Fibroblast of skin of back (primary cell): ENCODE measurements at places on chromosomes 3 and 15.

DNA sequence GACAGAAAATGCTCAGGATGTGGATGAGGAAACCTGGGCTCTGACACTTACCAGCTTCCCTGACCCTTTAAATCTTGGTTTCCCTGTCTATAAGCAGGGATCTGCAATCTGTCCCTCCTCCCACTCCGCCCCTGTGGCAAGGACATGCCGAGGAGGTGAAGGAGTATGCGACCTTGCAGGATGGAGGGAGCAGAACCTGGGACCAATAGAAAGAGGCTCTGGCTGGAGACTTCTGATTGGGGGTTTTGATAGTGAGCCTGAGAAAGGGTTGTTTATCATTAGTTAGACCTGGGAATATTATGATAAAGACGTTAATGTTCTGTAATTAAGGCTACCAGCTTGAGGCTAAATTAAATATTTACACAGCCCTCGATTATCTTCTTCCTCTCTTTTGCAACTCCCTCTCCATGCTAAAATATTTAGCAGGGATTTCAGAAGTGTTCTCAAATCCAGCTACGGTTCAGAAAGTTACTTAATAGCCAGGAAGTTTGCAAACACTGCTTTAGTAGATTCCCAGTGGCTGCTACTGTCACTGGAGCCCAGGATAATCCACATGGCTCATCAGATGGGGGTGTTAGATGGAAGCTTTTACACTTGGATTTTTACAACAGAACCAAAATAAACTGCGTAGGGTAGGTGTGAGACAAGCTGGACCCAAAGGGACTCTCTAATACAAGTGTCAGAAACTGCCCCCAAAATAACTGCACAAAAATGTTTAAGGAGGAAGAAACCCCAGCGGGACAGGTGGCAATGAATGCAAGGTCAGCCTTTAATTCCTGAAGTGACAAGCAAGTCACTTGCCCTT, 9.2 kb upstream of the PAQR5 start:
- DNase-seq: no peak

- no peak for DNase-seq
These were observed 155.9 kb downstream of the RBMS3 start for GRCh38 chr3:29436612-29437323.

GRCh38 chr3:105802118-105802706, 66.6 kb downstream of the CBLB start:
- DNase-seq: no peak

GRCh38 chr15:65330934-65331645, 26.6 kb downstream of the RNU5B-1 start:
- no peak for DNase-seq

DNA sequence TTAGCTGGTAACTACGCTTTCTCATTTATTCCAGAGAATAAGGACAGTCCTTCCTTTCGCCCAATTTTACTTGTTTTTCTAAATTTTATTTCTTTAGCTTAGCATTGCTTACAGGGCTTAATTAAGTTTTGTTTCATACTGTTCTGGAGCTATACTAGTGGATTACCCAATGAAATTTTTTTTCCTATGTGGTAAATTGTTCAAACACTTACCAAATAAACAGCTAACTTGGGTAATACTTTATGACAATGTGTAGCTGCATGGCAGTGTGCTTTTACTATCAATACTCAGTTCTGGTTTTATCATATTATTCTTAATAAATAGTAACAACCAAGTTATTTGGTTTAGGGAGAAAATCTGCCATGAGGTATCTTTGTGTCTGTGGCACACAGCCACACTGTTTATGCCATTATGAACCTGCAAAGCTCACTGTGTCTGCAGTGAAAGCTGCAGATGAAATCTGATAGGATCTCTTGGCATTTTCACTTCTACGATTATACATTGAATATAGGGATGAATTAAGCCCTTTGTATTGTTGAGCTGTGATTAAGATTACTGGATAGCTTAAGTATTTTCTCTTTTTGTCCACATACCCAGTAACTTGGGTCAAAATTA, 37.2 kb downstream of the UBE2E2 start:
- DNase-seq: no peak

DNA sequence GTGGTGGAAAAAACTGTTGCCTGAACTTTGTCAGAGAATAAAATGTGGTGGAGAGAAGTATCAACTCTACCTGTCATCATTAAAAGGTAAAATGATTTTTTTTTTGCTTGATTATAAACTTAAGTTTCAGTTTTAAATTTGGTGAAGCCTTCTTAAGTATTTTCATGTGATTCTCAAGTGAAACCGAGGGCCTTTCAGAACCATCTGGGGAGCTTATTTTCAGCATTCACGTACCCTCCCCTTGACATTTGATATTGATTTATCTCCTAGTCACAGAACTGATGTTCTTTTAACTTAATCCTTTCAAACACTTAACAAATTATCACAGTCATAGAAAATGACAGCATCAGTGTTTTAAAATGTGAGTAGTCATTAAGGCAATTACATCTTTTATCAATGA, 38.5 kb downstream of the HPS3 start:
- no peak for DNase-seq

DNA sequence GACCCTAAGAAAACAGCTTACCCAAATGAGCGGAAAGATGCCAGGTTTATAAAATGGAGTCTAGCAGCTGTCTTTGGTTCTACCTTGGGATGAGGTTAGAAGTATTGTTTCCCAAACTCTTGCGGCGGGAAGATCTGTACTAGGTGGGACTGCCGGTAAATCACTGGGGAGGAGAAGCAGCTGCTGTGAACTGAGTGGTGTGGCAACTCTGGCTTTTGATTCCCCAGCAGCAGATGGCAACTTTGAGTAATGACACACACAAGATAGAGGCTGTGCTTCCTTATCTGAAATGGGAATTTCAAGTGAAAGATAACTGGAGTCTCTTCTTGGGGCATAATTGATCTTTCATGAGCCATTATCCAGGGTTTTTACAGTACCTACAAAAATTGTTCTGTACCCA, 184.9 kb downstream of the ATG7 start:
- no peak for DNase-seq

GRCh38 chr3:160480931-160481330, 31.3 kb upstream of the TRIM59 start:
- peak; percentile 37 for DNase-seq

DNA sequence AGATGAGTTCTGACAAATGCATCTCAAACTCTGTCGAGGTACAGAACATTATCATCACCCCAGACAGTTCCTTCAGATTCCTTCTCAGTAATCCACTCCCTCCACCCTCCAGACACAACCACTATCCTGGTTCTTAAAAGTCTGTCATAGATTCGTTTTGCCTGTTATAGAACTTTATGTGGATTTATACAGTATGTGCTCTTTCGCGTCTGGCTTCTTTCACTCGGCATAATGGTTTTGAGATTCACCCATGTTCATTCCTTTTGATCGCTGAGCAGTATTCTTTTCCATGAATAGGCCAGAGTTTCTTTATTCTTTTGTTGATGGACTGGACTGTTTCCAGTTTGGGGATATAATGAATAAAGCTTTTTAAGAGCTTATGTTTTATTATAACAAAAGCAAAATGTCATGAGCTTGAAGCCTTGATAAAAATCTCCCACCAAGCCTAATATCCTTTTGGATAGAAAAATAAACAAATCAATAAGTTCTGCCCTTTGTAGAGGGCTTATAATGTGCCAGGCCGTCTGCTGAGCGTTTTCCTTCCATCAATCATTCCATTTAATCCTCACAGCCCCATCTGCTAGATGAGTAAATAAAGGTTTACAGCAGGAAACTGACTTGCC, 21.3 kb upstream of the RFTN1 start:
- DNase-seq: no peak

- no peak for DNase-seq
These were observed 9.7 kb downstream of the CCDC12 start for GRCh38 chr3:46966811-46967210.

- no peak for DNase-seq
These were observed 222.4 kb upstream of the TLE3 start for GRCh38 chr15:70320077-70320476.

DNA sequence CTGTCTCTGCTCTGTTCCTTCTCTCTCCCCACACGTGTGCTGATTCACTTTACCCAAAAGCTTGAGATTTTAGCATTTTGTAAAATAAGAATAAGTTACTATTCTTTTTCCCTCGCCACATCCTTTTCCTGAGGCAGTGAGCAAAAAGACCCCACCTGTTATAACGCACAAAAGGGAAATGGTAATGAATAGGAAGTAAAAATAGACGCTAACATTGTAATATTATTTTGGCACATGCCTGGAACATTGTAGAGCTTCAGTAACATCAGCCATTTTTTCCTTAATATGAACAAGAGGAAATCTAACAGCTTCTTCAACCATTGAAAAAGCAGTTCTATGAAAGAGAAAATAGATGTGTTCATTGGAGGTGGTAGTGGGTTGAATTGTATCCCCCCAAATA, 40.5 kb downstream of the CD200 start:
- no peak for DNase-seq

DNA sequence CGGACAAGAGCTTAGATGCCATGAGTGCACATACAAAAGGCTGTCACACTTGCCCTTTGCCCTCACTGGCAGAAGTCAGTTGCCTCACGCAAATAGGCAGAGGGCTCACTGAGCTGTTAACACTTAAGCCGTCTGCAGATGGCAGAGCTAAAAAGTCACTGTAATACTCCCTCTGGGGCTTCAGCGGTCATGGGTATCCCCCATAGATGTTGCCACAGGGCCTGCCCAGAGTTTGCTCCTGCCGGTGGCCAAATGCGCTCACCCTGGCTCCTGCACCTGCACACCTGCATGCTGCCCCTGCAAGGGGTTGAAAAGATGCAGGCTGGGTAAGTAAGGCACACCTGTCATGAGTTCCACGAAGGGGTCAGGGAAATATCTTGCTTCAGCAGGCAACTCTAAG, 741.5 kb downstream of the EDEM1 start:
- DNase-seq: no peak
